Gastroesophageal sphincter (tissue), 4 donors: ENCODE measurements at places on chromosomes 6 and 20.

- no peak for ATAC-seq
Observed at GRCh38 chr6:31888276-31889258, 8.9 kb downstream of the EHMT2 start.

DNA sequence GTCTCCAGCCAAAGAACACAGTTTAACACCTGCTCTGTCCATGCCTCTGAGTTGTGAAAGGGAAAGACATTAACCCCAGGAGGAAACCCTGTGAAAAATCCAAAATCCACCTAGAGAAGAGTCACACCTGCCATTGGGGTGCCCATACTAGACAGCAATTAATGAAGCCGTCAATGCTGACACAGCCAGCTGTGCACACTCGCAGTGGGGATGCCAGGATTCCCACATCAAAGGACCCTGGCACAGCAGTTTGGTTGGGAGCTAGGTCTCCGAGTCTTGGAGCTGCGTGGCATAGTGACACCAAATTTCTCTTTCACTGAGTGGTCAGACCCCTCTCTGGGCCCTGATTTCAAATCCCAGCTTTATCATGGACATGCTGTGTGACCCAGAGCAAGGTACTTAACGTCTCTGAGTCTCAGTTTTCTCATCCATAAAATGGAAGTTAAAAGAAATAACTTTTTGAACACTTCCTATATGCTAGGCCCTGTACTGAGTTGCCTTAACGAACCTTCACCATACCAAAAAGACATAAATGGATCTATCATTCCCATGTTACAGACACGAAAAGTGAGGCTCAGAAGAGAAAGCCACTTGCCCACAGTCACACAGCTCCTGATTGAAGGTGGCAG, 30.8 kb downstream of the BPIFB1 start:
- no peak for ATAC-seq

- no peak for ATAC-seq
Observed at GRCh38 chr6:136945711-136946121, 23.6 kb downstream of the SLC35D3 start.

DNA sequence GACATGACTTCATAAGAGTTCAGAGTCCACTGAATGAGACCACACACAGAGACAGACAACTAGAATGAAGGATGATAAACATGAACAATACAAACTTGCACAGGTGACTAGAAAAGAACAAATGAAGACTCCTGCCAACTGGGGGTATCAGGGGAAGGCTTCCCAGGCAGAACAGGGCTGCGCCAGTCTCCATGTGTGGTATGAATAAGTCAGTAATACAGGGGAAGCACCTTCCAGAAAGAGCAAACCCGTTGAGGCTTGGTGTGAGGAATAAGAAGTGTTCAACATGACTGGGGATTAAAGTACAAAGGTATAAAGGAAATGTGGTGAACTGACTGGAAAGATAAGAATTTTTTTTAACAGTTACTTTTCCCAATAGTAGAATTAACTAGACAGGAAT, 3.7 kb upstream of the SLC17A2 start:
- no peak for ATAC-seq

- ATAC-seq = no peak
Observed at GRCh38 chr20:45593498-45593897, 14.4 kb upstream of the WFDC8 start.

DNA sequence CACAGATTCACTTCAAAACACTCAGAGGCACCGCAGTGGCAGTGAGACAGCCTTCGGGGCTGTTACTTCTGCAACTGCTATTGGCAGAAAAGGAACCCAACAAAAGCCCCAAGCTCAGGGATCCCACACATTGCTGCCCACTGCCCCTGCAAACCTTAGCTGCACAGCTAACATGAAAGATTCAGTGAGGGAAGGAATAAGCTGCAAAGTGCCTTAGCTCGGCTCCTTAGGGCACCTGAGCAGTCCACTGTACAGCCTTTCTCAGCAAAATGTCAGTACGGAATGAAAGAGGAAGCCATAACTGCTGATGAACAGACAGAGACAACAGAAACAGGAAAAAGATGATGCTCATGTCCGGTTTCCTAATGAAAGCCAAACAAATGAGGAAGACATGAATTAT, 179.7 kb upstream of the SHLD1 start:
- ATAC-seq = no peak

- no peak for ATAC-seq
Observed at GRCh38 chr20:35286077-35286898, 1.7 kb upstream of the EIF6 start.

- ATAC-seq = peak; percentile 34
Observed at GRCh38 chr20:62357187-62357667, 9.9 kb downstream of the LAMA5 start.

DNA sequence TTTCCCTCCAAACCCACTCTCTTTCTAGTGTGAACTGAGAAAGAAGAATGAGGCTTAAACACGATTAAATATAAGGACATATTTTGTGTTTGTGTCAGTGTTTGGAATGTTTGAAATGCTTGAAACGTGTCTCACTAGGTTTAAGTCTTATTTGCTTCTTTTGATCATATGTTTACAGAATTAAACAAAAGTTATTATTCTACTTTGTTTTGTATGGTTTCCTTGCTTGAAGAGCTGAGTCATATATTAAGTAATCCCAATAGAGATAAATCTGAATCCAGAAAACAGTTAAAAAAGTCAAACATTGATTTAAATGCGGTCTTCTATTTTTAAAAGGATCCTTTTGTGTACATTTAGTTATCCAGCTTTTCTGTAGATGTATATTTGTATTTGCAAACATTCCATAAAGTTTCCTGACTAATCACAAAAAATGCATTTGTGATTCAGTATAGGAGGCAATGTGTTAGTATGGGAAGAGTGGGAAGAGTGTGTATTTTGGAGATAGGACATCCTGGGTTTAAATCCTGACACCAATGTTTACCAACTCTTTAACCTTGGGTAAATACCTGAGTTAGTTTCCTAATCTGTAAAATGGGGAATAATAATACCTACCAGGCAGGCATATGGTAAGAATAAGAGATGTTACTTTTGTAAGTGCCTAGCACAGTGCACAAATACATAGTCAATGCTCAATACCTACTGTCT, 72.9 kb downstream of the TSBP1 start:
- no peak for ATAC-seq

- peak; percentile 57 for ATAC-seq
Observed at GRCh38 chr20:50580016-50580747, 70.0 kb downstream of the PTPN1 start.

GRCh38 chr6:44201200-44201599, 15.5 kb upstream of the MYMX start:
- no peak for ATAC-seq

DNA sequence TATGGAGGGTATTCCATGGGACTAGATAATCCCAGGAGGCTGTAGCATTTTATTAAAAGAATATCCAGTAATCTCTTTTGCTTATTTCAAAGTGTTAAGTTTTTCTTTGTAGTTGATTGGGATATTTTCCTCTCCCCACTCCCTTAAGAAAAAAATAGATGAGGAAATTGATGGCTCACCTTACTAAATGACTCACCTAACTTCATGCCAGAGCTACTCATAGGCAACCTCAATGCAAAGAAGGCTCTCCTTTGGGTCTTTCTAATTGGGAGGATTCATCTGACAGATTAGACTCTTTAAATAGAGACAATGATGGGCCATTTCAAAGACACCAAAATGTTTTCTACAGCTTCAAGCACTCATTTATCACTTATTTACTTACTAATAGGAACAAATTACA, 528.5 kb upstream of the BTBD3 start:
- no peak for ATAC-seq

- no peak for ATAC-seq
Observed at GRCh38 chr6:169677096-169677495, 24.7 kb downstream of the WDR27 start.

- no peak for ATAC-seq
Observed at GRCh38 chr6:34894693-34895092, 5.6 kb downstream of the ANKS1A start.

DNA sequence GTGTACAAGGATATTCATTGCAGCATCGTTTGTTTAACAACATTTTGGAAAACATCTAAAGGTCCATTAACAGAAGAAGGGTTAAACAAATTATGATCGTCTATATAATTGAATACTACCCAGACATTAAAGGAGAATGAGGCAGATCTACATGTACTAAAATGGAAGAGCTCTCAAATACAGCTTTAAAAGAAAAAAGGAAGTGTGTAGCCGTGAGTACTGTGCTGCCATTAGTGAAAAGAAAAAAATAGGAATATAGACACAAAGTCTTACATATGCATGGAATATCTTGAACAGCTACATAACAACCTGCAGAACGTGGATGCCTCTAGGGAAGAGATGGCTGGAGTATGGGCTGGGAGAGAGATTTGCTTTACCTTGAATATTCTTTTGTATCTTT, 37.9 kb downstream of the PRDM1 start:
- ATAC-seq = no peak

GRCh38 chr6:165129086-165129485, 180.3 kb downstream of the C6orf118 start:
- no peak for ATAC-seq

GRCh38 chr20:6401893-6402557, 279.2 kb upstream of the FERMT1 start:
- no peak for ATAC-seq

- peak; percentile 92 for ATAC-seq
Observed at GRCh38 chr20:54132612-54133433, 41.0 kb downstream of the CYP24A1 start.

DNA sequence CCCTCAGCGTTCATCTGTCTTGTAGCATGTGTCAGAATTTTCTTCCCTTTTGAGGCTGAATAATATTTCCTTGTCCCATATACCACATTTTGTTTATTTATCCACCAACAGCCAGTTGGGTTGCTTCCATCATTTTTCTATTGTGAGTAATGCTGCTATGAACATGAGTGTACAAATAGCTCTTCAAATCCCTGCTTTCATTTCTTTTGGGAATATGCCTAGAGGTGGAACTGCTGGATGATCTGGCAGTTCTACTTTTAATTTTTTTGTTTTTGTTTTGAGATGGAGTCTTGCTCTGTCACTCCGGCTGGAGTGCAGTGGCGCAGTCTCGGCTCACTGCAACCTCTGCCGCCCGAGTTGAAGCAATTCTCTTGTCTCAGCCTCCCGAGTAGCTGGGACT, 64.7 kb downstream of the SASH1 start:
- ATAC-seq = peak; percentile 94

DNA sequence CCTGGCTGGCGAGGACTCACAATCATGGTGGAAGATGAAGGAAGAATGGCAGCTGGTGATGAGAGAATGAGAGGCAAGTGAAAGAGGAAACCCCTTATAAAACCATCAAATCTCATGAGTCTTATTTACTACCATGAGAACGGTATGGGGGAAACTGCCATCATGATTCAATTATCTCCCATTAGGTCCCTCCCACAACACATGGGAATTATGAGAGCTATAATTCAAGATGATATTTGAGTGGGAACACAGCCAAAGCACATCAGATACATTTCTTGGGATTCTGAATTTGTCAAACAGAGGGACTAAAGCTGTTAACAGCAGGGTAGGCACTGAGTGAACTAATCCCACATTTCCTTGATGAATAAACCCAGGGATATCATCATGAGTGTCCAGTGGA, 116.2 kb upstream of the PLCB4 start:
- no peak for ATAC-seq

DNA sequence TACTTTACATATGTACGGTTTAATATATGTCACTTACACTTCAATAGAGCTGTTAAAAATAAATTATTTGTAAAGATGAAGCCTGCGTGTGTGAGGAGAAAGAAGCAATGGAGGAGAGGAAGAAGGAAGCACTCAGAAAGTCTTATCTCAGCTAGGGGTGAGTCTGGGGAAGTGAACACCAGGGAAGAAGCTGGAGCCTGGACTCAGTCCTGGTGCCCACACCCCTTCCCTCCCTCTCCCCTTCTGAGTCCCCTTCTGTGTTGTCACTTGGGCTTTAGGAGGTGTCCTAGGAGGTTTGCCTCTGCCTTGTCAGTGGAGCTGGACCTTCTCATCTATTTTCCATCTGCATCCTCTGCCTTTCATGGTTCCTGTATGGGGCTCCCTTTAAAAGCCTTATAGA, 1.9 kb downstream of the SIRPB2 start:
- no peak for ATAC-seq

- no peak for ATAC-seq
Observed at GRCh38 chr6:34241351-34242215, 4.9 kb downstream of the HMGA1 start.

GRCh38 chr6:96007663-96008062, 8.1 kb upstream of the FUT9 start:
- ATAC-seq = no peak

DNA sequence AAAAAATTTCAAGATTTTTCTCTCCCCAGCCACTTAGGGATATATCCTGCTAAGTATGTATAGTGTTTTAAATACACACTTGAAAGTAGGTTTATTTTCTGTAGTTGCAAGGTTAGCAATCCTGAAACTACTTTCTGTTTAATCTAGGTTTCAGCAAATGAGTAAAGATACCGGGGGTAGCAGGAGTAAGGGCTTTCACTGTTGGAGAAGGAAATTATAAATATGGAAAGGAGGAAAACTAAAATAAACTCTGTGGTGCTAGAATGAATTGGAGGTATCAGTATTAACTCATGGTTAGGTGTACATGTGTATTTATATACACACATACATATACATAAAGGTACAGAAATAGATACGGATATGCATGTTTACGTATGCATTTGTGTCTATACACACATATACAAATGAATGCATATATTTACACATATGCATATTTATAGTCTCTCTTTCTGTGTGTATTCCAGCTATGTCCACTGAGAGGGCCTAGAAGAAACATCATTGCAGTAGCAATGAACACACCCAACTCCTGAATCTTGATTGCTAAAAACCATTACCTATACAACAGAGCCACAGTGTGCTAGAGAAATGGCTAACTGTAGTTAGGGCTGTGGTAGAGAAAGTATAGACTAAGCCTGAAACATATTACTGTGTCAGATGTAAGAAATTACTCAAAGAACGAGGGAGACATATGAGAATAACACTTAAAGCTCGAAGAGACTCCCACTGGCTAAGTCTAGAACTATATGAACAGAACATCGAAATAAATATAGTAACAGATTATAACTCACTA, 95.9 kb upstream of the EMILIN3 start:
- ATAC-seq = no peak

- ATAC-seq = peak; percentile 63
Observed at GRCh38 chr6:14638906-14639761, 521.6 kb downstream of the CD83 start.
